8988T (cell line): ENCODE measurements at places on chromosomes 2 and 18.

- DNase-seq: no peak
These were observed 27.6 kb downstream of the ADNP2 start for GRCh38 chr18:80136679-80137078.

GRCh38 chr2:18119883-18120282, 241.4 kb downstream of the KCNS3 start:
- no peak for DNase-seq

DNA sequence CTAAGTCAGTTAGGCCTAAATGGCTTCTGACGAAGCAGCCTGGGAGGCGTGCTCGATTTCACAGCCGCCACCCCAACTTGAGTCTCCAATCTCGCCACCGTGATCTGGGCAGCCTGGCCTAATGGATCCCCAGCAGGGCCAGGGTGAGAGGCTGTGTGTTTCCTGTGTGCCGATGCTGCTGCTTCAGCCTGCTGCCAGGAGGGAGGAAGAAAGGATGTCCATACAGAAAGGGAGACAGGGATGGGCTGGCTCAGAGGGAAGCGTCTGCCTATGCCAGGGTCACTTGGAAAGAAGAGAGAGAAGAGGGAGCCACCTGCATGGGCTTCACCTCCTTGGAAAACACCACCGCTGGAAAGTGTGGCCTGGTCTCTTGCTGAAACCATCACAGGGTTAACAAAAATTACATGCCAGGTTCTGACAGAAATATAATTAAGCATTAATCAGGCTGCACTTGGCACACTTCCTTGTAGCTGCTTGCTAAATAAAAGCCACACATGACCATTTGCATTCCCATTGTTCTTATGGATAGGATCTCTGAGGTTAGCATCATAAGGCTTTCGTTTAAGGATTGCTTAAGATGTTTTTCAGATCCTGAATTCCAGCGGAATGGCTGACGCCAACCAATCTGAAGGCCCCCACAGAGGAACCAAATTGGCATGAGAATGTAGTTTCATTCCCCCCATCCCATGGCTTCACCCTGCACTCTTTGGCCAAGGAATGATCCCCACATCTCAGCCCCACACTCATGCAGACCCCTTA, 108.8 kb upstream of the SLC1A4 start:
- DNase-seq: no peak

- no peak for DNase-seq
These were observed 158.0 kb upstream of the SPHKAP start for GRCh38 chr2:228339525-228339924.

- DNase-seq: no peak
These were observed 6.3 kb downstream of the BOK start for GRCh38 chr2:241564596-241565410.

DNA sequence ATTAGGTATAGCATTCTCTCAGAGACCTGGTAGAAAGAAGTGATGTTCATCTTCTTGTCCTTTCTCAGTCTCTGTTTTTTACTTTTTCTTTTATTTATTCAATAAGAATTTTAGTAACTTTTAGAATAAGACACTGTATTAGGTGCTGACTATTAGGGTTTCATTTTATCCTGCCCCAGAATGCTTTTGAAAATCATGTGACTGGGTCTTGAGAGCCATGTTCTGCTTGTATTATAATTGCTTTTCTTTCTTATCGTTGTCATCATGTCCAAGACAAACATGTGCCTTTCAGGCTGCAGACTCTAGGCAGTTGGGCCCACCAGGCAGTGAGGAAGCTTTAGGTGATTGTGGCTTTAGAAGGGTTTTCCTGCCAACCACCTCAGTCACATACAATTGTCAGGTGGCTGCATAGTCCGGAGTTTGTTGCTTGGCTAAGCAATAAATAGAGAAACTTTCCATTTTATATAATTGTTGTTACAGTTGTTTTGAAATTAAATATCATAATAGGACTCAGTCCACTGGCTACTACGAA, 15.1 kb downstream of the GRHL1 start:
- no peak for DNase-seq

DNA sequence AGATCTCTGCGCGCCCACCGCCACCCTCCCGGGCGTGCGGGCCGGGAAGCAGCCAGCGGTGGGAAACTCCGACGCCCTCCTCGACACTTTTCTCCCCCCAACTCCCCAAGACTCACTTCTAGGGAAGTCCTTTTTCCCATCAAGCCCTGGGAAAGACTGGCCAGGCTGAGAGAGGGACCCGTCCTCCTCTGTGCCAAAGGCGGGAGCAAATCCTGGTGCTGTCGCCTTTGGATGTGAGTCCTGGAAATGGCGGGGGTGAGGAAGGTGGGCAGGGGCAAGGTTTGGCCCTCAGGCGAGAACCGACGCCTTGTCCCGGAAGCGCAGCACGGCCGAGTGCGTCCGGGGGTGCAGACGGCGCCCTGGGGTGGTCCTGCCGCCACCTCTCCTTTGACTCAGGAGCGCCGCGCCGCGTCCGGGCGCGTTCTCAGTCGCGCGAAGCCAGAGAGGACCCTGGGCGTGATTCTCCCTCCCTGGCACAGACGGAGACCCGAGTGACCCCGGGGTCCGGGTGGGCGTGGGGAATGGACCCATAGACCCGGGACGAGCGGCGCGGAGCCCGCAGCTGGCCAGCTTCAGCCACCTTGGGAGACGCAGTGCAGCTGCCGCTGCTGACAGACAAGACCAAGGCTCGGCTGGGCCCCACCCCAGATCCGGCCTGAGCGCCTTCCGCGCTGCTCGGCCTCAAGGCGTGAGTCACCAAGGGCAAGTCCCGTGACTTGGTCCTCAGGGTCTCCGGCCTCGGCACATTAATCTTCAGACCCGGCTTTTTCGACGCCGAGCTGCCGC, 3.5 kb upstream of the LBX2 start:
- DNase-seq: peak; percentile 96

DNA sequence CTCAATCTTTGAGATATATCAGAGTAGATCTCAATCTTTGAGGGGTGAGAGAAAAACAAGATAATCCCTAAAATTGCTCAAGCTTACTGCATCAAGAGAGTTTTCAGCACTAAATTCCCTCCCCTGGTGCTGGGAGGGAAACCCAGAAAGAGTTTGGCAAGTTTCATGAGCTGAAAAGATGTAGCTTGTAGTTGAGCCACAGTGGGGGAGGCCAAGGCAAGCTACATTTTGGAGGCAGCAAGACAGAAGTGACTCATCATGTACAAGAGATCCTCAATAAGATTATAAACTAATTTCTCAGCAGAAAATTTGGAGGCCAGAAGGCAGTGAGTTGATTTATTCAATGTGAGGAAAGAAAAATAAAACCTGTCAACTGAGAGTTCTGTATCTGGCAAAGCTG, 308.2 kb downstream of the PIEZO2 start:
- no peak for DNase-seq

DNA sequence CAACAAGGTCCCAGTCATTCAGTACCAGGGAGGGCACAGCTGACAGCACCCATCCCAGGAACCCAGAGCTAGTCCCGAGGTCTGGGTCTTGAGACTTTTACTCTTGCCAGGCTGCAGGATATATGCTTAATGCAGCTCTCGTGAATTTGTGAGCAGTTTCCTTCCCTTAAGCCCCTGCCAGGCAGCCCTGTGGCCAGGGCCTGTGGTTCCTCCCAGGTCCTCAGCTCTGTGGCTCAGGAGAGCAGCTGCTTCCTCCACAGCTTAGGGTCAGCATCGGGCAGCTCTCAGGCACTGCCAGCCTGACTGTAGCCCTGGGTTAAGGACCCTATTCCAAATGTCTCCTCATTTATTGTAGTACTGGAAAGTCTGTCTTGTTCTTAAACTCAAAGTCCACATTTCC, 1384.8 kb downstream of the RPIA start:
- no peak for DNase-seq

- DNase-seq: no peak
These were observed 614.5 kb downstream of the IRS1 start for GRCh38 chr2:226184940-226185615.
